NCI-H187 (cell line): ENCODE measurements at places on chromosomes 16 and 17.

GRCh38 chr17:42536372-42537155 lies 523 bp downstream of the NAGLU start:
- DNase-seq, result no peak

DNA sequence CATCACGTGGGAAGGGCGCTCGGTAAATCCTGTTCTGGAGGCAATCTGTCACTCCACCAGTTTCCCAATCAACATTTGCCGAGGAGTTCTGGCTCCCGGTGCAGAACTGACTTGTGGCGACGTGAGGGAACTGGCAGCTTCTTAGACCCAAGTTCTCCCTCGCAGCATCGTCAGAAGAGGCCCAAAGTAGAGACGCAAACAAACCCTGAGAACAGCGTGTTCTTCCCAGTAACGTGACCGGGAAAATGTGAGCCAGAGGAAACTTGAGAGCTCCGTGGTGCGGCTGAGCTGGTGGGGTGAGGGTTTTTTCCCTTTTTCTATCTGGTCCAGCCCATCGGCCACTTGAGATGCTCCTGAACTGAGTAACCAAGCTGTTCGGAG lies 158.9 kb upstream of the CACNG5 start:
- DNase-seq, result no peak

DNA sequence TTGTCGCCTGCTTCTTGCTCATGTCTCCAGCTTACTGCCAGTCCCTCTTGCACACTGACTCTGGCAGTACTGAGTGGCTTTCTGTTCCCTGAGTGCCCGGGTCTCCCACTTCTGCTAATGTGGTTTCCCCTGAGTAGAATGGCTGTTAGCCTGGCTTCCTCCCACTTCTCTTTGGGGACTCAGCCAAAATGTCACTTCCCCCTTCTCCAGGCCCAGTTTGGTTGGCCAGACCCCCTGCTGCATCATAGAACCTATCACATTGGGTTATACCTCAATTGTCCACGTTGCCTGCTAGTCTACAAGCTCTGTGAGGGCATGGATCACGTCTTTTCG lies 304.4 kb downstream of the HS3ST3B1 start:
- no peak for DNase-seq

- DNase-seq, result no peak
Observed at GRCh38 chr17:12342161-12342560, 321.5 kb downstream of the MAP2K4 start.

- no peak for DNase-seq
Observed at GRCh38 chr16:72969146-72969545, 78.8 kb downstream of the ZFHX3 start.

DNA sequence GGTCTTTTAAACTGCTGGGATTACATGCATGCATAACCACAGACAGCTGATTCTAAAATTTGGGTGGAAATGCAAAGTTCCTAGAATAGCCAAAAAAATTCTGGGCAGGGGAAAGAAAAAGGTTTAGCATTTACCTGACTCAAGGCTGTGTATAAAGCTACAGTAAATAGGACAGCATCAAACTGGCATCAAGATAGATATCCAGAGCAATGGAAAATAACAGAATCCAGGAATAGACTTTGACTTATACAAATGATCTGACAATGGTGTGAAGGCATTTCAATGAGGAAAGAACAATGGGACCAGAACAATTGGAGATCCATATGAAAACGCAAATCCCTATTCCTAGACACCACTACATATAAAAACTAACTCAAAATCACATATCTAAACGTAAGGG lies 12.9 kb downstream of the ANKFY1 start:
- no peak for DNase-seq
